ENCODE measurements at places on chromosomes 7 and 10.

DNA sequence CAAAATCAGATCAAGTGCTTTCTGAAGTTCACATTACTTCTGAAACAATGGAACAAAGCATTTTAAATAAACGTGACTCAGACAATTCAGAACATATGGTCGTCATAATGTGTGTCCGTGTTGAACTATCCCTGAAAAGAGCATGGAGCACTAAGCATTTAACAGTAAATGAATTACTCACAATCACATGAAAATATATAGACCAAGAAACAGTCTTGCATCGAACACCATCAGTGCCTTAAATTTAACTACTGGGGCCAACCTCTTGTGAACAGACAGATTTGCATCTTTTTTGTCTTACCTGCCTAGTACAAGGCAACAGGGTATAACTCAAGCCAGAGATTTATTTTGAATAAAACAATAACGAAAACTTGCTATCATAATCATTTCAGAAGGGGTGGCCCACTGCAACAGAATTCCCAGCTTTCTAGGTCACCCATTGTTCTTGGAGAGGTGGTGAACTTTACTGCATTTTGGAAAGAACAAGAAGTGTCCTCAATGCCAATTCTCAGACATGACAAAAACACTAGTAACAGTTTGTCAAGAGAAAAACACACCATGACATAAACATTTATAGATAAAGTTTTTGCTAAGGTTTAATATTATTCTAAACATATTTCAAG lies 293.5 kb downstream of the SFMBT2 start:
- no peak for DNase-seq

GRCh38 chr10:132061465-132061864 lies 4.3 kb upstream of the JAKMIP3 start:
- no peak for DNase-seq

DNA sequence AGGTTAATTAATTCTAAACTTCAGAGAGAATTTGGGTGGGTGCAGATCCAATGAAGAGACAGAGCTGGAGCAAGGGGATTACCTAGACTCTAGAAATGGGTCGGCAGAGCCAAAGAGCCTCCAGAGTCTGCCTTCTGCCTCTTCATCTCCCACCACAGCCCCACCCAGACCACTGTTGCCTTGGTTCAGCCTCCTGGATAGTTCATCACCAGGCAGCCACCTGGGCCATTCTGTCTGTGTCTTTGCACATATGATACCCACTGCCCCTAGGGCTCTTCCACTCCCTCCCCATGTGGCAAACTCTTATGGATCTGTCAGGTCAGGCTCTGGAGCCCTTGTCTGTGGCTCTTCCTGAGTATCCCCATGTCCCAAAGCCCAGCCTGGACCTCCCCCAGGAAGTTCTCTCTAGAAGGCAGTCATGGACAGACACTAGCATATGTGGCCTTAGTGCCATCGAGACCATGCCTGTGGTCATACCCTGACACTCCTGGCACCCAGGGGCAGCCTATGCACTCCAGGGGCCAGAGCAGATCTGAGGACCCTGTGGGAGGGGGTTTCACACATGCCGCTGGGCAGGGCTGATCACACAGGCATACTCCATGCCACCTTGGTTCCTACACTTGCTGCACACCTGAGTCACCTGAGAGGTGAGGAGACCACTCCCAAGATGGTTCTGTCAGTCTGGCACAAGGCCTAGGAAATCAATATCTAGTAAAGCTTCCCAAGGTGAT lies 41.6 kb downstream of the FRMPD2 start:
- no peak for DNase-seq

- DNase-seq: no peak
Measured at GRCh38 chr7:21370283-21370982, 57.5 kb upstream of the SP4 start.

- DNase-seq: no peak
Measured at GRCh38 chr7:33446551-33446950, 317.2 kb downstream of the BBS9 start.

DNA sequence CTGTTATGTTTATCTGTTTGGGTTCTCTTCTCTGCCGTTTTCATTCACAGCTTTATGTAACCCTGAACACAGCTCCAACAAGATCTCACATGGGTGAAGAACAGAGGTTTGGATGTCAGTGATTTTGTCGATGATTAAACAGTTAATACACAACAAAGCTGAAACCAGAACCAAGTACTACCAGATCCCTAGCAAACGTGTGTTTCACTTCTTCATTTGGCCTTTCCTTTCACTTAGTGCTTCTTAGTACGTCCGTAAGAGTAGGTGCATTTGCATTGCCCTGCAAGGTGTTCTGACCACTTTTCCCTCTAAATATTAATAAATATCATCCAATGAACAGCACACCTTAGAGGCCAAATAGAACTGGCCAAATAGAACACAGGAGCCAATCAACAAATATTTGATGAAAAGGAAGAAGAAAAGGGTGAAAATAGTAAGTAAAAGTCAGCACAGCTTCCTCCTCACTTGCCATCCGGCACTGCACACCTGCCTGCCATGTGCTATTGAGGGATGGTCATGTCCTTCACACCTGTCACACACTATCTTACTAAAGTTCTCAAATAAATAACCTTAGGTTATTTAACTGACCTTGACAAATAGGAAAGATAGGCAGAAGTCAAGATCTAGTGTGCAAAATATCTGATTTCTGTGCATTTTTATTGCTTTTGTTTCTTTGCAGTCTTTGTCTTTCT lies 252.6 kb upstream of the ANKRD30A start:
- DNase-seq: no peak

DNA sequence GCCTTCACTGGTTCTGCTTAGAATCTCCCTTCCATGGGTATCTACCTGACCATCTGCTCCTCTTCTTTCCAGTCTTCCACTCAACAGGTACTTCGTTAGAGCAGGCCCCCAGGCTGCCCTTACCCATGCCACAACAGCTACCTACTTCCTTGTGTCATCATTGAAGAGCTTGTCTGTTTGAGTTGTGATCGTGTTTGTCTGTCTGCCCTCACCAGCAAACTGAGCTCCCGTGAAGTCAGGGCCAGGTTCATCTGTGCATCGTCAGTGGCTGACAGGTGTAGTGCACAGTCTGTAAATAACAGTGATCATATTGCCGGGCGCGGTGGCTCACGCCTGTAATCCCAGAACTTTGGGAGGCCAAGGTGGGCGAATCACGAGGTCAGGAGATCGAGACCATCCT lies 5.0 kb downstream of the NIPSNAP2 start:
- no peak for DNase-seq

GRCh38 chr7:37694208-37695094 lies 10.9 kb downstream of the GPR141 start:
- DNase-seq: no peak

DNA sequence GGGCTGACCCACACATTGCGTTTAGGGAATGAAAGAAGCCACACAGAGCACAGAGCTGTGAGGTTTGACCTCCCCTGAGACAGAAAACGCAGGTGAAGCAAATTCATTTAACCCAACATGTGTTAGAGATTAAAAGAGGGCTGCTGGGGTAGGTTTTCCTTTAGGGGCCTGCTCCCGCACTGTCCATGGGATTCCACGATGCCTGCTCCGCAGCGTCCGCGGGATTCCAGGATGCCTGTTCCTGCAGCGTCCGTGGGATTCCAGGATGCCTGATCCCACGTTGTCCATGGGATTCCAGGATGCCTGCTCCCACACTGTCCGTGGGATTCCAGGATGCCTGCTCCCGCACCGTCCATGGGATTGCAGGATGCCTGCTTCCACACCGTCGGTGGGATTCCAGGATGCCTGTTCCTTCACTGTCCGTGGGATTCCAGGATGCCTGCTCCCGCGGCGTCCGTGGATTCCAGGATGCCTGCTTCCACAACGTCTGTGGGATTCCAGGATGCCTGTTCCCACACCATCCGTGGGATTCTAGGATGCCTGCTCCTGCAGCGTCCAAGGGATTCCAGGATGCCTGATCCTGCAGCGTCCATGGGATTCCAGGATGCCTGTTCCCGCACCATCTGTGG lies 78.7 kb downstream of the VIPR2 start:
- no peak for DNase-seq

All from AG04449 (cell line).